ENCODE measurements at places on chromosomes 12 and 14.

GRCh38 chr14:71324767-71325272, 417.6 kb downstream of the PCNX1 start:
- peak; percentile 67 for DNase-seq

GRCh38 chr14:75531660-75532317, 9.5 kb downstream of the BATF start:
- no peak for DNase-seq

DNA sequence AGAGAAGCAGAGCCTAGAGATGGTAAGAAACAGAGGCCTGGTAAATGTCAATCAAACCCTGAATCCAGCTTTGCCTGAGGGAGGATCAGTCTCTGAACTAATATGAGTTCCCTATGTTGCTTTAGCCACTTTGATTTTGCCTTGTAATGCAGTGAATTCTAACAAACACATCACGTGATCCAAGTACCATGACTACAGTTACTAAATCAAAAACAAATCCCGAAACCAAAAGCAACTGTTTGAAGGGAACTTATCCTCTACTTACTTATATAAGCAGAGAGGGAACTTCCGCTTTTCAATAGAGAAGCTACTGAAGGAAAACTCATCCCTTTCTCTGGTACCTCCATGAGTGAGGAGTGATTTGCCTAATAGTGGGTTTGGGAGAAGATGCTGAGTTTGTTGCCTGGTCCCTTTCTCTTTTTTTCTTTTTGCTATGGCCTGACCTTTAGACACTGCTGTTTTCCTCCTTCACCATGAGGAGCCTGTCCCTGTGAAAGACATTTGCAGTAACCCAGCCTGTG, 7.7 kb upstream of the PPTC7 start:
- DNase-seq: peak; percentile 99

DNA sequence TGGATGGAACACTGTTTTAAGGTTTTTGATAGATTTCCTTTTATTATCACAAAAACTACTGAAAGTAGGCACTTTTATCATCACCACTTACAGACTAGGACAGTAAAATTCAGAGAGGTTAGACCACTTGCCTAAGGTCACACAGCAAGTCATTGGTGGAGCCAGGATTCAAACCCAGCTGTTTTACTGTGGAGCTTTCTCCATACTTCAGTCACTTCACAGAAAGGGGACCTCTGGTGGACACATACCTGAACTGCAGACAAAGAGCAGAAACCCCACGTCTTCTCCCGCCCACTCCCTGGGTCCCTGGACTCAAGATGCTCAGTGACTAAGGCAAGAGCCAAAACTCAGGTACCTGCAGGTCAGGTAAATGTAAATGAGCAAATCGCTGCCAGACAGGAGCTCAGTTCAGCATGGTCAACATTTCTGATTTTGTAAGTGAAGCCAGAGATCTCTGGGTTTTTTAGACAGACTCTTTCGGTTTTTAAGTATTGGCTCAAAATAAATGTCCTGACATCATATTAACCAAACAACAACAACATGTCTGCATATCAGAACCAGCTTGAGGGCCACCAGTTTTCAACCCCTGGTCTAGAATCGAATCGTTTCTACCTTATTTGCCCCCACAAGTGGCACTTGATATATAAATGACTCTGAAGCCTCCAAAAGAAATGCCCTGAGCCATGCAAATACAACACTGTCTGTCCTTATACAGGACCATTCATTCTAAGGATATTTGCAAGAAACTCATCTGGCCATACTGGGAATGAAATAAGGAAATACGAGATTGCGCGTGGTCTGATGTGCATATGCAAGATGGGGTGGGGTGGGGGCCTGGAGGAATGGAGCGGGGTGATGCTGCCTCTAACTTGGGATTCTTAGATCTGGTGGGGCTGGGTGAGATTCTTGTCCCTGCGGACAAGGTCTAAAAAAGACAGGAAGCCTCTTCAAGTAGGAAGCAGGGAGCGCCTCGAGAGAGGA, 110.9 kb downstream of the KSR2 start:
- peak; percentile 57 for DNase-seq

DNA sequence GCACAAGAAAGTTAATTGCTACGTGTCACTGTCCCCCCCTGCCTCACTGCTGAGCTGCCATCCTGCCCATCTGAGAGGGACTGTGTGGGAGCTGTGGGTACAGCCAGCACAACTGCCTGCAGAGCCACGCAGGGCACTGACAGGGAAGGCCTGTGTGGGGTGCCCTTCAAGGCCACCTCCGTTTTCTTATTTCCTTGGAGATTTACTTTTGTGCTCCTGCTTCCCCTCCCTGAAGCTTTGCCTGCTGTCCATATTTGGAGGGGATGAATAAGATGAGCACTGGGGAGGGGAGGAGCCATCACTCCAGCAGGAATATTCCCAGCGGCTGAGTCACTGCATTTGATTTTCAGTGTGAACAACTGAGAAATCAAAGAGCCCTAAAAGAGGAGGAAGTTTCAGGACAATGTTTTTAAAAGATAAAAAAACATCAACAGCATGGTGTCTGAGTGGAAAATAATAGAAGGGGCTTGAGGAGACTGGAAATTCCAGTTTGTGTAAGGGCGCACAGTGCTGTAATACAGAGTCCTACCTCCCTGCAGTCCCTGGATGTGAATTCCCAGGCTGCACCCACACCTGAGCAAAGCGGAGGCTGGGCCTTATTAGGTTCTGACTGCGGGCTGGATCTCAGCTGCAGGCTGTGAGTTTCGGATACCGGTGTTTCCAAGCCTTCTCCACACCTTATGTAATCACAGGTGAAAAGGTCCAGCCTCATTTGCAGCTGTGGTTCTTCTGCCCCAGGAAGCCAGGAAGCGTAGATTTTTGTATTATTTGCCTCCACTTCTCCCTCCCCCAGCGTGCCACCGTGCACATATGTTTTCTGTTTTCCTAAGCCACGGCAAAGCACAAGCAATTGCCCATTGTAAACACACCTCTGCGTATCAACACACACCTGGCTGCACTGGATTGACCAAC, 192.6 kb upstream of the BCL2L14 start:
- peak; percentile 62 for DNase-seq

DNA sequence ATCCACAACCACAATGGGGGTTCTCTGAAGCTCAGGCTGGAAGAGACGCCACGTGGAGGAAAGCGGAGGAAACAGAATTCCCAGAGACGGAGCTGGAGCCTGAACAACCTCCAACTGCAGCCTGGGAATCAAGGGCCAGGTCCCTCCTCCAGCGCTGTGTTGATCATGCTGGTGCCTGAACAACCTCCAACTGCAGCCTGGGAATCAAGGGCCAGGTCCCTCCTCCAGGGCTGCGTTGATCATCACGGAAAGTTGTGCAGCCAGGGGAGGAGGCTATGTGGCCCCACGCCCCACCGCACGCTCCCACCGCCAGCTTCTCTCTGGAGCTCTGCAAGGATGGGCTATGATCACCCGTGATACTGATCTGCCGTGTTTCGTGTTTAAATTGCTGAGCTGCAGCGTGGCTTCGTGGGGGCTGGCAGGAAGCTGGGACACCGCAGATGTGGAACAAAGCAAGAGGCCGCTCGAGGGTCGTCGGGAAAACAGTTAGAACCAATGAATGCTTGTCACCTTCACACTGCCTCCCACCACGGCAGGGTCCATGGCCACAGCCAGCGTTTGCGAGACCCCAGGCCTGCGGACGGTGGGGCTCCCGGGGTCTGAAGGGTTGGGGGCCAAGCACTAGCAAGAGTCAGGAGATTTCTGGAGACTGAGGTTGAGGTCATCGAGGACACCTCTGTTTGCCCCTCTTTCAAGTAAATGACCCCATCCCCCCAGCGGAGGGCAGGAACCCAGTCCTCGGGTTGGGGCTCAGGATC, 51.8 kb upstream of the FBRSL1 start:
- no peak for DNase-seq

- DNase-seq: no peak
Observed at GRCh38 chr14:89186856-89187376, 230.1 kb downstream of the FOXN3 start.

DNA sequence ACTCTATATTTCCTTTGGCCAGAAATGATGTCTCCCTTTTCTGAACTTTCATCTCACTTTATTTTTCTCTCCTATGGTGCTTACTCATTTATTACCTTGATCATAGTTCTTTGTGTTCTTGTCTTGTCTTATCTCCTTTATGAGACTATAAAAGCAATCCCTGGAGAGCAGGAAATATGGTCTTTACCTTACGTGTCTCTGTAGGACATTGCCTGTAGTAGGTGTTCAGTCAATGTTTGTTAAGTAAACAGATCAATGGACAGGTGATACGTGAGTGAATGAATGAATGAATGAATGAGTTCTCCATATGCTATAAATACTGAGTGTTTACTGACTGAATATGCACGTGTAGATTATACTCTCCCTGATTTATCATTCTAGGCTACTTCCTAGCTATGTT, 193.7 kb upstream of the HMGA2 start:
- no peak for DNase-seq

DNA sequence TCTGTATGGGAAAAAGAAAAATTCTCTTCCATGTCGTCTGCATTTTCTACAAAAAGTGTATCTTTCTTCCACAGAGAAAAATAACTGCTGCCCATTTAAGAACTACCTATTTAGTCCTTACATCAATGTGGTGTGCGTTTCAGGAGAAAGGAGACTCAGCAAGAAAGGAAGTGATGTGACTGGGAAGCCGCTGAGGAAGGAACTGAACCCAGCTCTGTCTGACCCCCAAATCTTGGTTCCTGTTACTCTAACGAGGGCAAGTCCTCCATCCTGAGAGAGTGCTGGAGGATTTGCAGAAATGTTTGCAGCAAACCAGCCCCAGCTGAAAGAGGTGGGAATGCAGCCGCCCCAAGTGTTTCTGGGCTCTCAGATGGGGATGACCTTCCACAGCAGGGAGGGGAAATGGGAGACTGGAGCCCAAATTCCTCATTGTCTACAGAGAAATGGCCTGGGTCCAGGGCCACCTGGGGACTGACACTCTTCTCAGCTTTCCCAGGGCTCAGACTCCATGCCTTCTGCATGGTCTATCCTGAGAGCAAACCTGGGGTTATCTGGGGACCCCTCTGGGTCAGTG, 6.7 kb upstream of the MLEC start:
- DNase-seq: no peak

DNA sequence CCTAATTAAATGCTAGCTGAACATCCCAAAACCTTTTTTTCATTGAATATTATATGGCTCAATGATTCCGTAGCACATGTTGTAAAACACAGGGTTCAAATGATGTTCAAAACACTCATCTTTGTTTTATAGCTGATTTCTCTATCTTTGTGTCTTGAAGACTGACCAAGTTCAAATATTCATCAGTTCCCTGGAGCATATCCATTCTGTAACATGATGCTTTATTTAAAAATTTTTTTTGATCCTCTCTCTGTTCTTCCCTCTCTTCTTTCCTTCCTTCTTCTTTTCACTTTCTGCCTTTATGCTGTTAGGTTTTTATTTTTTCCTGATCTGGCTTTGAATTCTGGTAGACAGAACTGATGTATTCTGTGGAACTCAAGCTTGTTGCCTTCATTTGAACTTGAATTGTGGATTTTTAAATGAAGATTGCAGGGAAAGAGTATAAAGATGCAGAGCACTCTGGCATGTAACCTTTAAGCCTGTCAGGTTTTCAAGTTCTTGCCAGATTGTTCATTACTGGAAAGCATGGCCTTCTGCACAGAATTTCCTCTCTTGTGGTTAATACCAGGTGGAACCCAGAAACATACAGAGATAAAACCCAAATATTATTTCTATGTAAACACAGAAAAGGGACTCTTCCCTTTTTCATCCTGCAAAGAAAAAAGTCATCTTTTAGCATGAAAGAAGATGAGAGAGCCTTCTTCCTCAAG, 39.5 kb downstream of the PROX2 start:
- DNase-seq: no peak

- no peak for DNase-seq
Observed at GRCh38 chr14:54709444-54709843, 142.5 kb downstream of the SAMD4A start.

DNA sequence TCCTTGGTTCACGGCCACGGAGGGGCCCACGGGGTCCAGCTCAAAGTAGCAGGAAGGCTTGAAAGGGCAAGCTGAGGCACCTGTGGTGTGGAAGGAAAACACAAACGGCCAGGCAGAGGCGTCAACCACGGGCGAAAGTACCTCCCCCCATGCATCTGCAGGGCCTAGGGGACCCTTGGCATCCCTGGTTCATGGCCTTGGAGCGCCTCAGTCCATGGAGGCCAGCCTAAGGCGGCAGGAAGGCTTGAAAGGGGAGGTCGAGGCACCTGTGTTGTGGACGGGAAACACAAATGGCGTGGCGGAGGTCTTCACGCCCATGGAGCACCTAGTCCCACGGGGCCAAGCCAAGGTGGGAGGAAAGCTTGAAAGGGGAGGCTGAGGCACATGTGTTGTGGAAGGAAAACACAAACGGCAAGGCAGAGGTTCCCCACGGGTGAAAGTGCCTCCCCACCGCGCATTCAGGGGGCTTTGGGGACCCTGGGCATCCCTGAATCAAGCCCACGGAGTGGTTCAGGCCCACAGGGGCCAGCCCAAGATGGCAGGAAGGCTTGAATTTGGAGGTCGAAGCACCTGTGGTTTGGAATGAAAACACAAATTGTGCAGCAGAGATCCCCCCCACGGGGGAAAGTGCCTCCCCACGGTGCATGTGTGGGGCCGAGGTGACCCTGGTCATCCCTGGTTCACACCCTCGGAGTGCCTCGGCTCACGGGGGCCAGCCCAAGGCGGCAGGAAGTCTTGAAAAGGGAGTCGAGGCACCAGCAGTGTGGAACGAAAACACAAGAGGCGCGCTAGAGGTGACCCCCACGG, 380.8 kb downstream of the ALG10 start:
- DNase-seq: no peak

DNA sequence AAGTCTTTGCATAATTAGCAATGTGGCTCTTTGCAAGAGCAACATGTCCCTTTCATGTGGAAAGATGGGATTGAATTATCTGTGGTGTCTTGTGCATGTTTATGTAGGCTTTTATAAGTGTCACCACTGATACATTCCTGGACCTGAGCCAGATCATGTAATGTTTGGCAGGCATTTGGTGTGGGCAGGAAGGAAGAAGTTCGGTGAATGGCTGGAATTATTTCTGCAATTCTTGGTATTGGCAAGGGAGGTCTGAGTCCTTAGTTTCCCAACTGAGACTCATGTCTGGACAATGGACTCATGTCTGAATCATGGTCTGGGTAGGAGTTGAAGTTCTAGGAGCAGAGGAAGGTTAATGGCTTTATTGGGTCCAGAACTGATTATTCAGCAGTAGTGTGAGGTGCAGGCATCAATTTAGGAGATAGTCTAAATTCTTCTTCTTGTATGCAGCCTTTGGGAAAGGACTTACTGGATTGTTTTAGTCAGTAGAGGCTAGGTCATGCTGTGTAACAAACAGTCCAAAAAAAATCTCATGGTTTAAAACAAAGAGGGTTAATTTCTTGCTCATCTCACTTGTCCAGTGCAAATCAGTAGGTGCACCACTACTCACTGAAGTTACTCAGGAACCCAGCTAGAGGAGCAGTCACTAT, 186.5 kb upstream of the LHX5 start:
- DNase-seq: no peak

DNA sequence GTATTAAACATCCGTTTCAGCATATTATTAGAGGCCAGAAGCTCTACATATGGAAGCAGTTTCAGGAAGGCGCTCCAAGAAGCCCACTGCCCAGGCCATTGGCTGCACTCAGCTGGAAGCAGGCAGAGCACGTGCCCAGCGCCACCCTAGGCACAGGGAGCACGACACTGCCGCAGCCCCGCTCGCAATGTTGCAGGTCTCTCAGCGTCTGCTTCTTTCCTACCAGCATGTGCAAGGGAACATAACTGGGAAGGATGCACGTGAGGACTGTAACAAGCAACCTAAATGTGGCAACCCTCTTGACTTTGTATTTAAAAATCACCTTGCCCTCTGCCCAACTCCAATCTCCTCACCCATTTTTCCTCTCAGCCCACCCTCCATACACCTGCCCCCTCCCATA, 3.5 kb downstream of the TMEM132D start:
- no peak for DNase-seq

- DNase-seq: no peak
Observed at GRCh38 chr12:16520328-16520727, 85.6 kb downstream of the LMO3 start.

All from inflammatory macrophage treated with lipopolysaccharide for 1 hour (primary cell).